ENCODE measurements at places on chromosomes 3 and 15. TPM values are rescaled to one million over a fixed set of nuclear protein-coding genes. Genes with fewer than 3 reads are reported as not detected.

- H3K36me3 ChIP-seq = no peaks in the 10 kb centered on the region
- DNase-seq = no peak
- H3K4me1 ChIP-seq = no peaks in the 10 kb centered on the region
- H3K4me3 ChIP-seq = no peak overlapping the region
- H3K27ac ChIP-seq = no peak overlapping the region
Observed at GRCh38 chr3:77139624-77140023, 99.7 kb downstream of the ROBO2 start.

DNA sequence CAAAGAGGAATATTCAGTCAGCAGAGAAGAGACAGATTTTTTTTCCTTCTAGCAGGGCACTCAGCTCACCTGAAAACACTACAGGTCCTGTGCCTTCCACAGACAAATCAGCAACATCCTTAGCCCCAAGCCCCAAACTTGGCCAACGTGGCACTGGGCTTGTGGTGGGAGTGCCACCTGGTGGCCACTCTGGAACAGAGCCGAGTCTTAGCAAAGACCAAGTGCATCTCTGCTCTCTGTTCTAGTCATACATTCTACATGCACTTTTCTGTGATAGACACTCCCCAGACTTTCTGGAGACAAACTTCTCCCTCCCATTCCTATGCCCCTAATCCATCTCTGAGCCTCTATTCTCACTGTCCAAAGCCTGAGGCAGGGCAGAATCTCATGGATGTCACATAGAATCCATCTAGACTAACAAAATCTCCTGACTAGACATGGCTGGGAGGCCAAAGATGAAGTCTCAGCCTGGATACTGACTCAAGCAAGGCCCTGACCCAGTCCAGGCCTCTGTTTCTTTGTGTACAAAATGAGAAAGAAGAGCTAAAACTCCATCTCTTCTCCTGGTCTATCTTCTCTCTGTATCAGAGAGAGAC is 5.1 kb upstream of the SEMA7A start:
- H3K4me1 ChIP-seq = peaks cover 8% of the 10 kb centered on the region
- no peak overlapping the region for H3K4me3 ChIP-seq
- H3K27ac ChIP-seq = no peak overlapping the region
- peak; percentile 76 for DNase-seq
- H3K27me3 ChIP-seq = no peaks in the 10 kb centered on the region

DNA sequence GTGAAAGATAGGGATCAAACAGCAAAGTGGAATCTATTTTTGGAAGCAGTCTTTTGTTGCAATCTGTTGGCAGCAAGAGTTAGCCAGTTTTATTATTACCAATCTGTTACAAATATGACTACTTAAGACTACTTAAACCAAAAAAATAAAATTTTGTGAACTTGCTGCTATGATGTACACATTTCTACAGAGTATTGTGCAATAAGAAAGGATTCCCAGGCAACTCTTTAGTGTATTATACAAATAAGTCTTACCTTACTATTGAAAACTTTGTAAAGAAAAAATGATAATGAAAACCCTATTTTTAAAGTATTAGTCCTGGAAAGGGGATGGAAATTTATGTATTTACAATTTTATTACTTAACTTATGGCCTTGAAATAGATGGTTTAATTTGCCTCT is 44.7 kb downstream of the CADM2 start:
- no peak overlapping the region for H3K4me3 ChIP-seq
- no peak for DNase-seq
- no peaks in the 10 kb centered on the region for H3K4me1 ChIP-seq
- H3K27me3 ChIP-seq = no peaks in the 10 kb centered on the region

DNA sequence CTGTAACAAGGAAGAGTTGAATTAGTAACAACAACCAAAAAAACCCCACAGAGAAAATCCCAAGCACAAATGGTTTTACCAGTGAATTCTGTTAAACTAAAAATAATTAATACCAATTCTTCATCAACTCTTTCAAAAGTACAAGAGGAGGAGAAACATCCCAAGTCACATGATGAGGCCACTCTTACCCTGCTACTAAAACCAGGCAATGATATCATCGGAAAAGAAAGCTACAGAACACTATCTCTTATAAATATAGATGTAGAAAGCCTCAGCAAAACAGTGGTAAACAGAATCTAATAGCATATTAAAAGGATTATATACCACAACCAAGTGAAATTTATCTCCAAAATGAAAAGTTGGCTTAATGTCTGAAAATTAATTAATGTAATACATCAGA is 168.1 kb upstream of the SLCO3A1 start:
- no peaks in the 10 kb centered on the region for H3K4me1 ChIP-seq
- H3K27me3 ChIP-seq = peaks cover 7% of the 10 kb centered on the region
- no peak for DNase-seq
- no peaks in the 10 kb centered on the region for H3K36me3 ChIP-seq
- no peak overlapping the region for H3K27ac ChIP-seq

DNA sequence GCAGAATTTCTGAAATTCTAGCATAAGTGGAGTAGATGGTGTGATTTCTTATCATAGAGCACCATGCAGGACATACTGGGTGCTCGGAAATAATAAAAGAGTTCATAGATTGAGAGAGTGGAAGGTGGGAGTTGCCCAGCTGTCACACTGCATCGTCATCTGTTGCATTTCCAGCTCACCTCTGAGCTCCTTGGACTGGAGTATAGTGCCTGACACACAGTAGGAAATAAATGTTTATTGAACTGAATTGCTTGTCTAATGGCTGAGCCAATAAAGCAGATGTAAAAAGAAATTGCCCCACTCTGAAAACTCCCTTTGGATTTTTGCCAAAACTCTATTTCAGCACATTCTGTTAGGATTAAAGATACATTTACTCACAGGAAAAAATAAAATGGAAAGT is 108.9 kb upstream of the UBE2E1 start:
- H3K4me3 ChIP-seq = no peak overlapping the region
- DNase-seq = no peak
- no peak overlapping the region for H3K27ac ChIP-seq

- H3K27ac ChIP-seq = no peak overlapping the region
- no peak for DNase-seq
- no peaks in the 10 kb centered on the region for H3K36me3 ChIP-seq
- H3K27me3 ChIP-seq = no peaks in the 10 kb centered on the region
Observed at GRCh38 chr3:151404316-151404715, 19.8 kb upstream of the P2RY12 start.

DNA sequence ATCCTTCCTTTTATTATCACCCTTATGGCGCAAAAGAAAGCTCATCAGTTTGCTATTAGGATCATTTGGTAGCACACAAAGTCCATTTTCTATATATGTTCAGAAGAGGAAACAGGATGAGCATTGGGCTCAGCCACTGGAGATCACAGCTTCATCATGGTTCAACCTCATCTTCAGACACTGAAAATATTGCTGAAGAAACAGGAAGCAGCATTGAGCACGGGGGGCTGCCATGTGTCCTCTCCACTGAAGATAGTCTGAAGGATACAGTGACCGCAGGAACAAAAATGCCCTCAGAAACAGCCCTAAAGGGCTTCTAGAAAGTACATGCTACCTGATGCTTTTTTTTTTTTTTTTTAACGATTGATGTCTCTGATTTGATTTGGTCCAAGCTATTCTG is 835.3 kb upstream of the CFAP20DC start:
- peaks cover 2% of the 10 kb centered on the region for H3K36me3 ChIP-seq
- H3K4me3 ChIP-seq = no peak overlapping the region
- no peaks in the 10 kb centered on the region for H3K4me1 ChIP-seq
- no peak overlapping the region for H3K27ac ChIP-seq
- peak; percentile 24 for DNase-seq

PRTG gene
- polyA plus RNA-seq = not detected

GPR27 gene
- polyA plus RNA-seq = 0.81 TPM

DNA sequence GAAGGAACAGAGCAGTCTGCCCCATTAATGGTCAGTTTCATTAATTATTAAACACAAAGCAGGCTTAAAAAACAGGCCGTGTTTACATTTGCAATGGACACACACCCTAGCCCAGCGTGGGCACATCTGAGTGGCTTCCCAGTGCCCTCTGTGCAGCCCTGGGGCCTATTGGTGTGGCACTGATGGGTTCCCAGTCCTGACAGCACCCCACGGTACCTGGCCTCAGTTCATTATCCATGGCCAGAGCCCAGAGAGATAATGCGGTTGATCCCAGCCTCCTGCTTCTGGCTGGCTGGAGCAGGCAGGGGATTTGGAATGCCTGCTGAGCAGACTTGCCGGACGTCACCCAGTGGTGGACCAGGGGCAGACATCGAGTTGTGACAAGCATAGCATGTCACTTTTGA is 110.5 kb upstream of the ABHD17C start:
- no peak for DNase-seq
- no peak overlapping the region for H3K27ac ChIP-seq
- no peaks in the 10 kb centered on the region for H3K4me1 ChIP-seq

- H3K27me3 ChIP-seq = no peaks in the 10 kb centered on the region
- H3K4me3 ChIP-seq = peak overlapping the region; percentile 99
- peak overlapping the region; percentile 89 for H3K27ac ChIP-seq
Observed at GRCh38 chr15:49155834-49156627, 632 bp upstream of the COPS2 start.

HDAC11 gene
- polyA plus RNA-seq = 2.1 TPM

ADAMTS9 gene
- polyA plus RNA-seq = not detected

Measured in CD4-positive, CD25-positive, alpha-beta regulatory T cell (primary cell).